Substantia nigra (tissue), 51 donors: ENCODE measurements at places on chromosomes 2 and 18.

DNA sequence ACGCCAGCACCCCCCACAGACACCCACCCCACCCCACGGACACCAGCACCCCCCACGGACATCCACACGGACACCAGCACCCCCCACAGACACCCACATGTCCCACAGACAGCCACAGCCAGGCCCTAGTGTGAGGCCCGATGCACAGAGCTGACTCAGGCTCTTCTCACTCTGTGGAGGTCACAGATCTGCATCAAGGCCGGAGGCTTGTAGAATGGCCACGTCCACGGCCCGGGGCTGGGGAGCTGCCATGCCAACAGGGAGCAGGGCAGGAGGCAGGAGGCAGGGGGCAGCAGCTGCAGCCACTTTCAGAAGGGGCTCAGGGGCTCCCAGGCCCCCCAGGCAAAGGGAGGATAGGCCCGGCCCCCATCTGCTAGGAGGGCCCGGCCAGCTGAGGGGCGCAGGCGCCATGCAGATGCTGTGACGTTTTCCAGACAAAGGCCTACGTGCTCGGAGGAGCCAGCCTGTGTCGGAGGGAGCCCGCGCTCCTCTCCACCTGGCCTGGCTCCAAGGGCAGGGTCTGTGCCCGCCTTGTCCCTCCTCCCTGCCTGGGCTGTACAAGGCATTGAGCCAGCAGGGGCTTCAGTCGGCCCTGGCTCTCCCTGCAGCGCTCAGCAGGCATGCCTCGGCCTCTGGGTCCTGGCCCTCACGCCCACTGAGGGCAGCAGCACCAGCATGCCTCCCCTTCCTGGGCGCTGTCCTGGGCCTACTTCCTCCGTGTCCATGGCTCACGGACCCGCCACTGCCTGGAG lies 249.0 kb downstream of the TWIST2 start:
- no peak for DNase-seq

- no peak for DNase-seq
Measured at GRCh38 chr2:156115338-156115737, 217.2 kb downstream of the NR4A2 start.

- DNase-seq = no peak
Measured at GRCh38 chr2:1514391-1515072, 101.3 kb downstream of the TPO start.

DNA sequence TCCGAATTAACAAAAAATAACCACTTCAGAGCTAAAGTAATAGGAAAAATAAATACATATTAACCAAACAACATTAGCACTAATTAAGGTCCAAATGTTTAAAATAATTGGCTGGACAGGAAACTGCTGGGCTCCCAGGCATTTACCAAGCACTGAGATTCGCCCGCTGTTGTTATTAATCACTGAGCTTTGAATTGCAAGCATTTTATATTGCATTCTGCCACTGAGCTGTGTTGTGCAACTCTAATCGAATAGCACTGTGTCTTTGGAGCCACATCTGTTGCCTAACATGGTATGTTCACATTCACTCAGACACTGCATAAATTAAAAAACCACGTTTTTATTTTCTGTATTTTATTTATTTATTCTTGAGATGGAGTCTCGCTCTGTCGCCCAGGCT lies 88.9 kb downstream of the SOWAHC start:
- DNase-seq = no peak

DNA sequence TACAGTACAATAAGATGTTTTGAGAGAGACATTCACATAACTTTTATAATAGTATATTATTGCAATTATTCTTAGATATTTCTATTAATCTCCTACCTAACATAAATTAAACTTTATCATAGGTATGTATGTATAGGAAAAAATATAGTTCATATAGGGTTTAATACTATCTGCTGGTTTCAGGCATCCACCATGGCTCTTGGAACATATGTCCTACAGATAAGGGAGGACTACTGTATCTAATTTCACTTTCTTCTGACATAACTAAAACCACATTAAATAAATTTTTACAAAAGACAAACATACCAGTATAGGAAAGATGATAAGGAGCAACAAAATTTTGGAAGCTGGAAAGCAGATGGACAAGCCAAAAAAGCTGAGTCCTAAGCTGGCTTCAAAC lies 67.9 kb upstream of the TMEM17 start:
- DNase-seq = no peak

DNA sequence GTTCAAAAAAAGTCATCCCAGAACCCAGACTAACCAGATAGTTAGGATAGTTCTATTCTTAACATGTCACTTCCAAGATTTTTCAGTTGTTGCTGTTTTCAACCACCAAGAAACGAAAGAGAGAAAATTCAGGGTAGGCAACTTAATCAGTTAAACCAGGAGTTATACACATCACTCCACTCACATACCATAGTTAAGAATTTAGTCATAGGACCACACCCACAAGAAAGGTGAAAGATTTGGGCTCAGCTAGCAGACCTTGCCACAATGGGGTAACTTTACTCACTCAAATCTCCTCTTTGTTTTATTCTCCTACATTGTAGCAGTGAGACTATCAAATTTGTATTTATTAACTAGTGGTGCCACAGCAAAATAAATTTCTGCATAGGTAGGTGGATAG lies 473.6 kb downstream of the NUP35 start:
- DNase-seq = no peak
